SHP77 treated with DMSO at 0.1 percent for 48 hours (cell line): ENCODE measurements at places on chromosomes 4 and X.

- DNase-seq, result no peak
Measured at GRCh38 chr4:24794916-24795665, at the start of gene SOD3. Gene SOD3 (plus strand): TSS chr4:24795573. CDS start chr4:24799522, 3,949 bp downstream.

DNA sequence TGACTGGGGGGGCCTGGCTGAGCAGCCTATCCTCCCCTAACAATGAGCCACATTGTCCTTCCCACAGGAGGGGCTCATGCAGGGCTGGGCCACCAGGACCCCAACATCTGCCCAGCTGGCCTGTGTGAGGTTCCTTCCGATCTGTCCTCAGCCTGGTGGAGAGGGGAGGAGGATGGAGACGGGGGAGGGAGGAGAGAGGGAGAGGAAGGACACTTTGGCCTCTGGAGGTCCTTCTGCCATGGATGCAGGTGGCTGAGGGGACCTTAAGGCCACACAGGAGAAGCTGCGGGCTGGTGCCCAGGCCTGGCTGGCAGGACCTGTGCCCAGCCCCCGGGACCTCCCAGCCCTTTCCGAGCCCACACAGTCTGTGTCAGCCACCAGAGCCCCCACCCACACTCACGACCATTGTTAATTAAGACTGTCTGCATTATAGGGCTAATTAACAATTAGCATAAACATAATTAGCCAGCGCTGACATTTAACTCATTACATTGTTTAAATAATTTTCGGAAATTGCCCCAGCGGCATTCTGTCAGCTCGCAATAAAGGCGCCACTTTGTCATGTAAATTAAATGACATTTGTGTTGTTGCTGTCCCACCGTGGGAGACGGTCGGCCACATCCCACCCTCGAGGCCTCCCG is 53.0 kb upstream of the NKX1-1 start:
- DNase-seq, result no peak

- DNase-seq, result no peak
Measured at GRCh38 chr4:13527981-13528820, 16.1 kb downstream of the NKX3-2 start.

GRCh38 chr4:102076622-102077021 is 268.7 kb downstream of the SLC39A8 start:
- no peak for DNase-seq

GRCh38 chr4:10013722-10014121 is 7.6 kb downstream of the SLC2A9 start:
- DNase-seq, result no peak

DNA sequence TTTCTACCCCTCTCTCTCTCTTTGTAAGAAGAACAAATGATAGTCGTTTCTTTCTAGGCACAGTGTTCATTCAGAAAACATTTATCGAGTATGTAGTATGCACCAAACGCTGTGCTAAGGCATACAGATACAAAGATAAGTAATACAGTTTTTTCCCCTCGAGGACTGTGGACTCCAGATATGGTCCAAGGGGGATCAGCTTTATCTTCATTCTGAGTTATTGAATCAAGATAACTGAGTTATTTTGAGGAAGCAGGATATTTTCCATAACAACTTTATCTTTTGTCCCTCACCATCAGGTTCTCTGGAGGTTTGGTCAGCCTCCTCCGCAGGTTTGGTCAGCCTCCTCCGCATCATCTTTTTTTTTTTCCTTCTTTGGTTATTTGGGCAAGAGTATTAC is 15.0 kb downstream of the EREG start:
- DNase-seq, result no peak

GRCh38 chr4:116118221-116118620 is 967.2 kb downstream of the TRAM1L1 start:
- DNase-seq, result peak; percentile 11

DNA sequence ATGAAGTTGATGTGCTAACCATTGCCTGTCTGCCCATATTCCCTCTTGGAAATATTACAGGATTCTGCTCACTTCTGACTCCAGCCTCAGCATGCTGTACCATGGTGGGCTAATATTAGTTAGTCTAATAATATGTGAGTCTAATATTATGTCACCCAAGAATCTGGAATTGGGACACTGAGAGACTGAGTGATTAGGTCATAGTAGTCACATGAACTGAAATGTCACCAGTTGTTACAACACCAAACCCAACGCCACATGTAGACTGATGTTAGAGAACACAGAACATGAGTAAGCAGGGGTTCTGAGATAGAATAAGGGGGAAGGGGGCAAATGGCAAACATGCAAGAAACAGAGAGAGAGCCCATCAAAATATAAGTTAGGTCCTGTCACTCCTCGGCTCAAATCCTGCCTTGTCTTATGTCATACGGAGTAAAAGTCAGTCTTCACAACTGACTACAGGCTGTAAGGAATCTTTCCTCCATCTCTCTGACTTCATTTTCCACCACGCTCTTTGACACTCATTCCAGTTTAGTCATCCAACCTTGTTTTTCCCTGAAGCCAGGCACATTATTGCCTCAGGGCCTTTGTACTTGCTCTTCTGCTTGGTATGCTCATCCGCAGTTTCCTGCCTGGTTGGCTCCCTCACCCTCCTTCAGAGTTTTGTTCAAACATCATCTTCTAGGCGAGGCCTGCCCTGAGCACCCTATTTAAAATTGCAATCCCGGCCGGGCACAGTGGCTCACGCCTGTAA is 9.6 kb upstream of the SLAIN2 start:
- DNase-seq, result no peak
